Frontal cortex (tissue), 4 donors: ENCODE measurements at places on chromosomes 7 and 10.

GRCh38 chr7:36348256-36348655, 41.4 kb upstream of the ANLN start:
- no peak for DNase-seq

DNA sequence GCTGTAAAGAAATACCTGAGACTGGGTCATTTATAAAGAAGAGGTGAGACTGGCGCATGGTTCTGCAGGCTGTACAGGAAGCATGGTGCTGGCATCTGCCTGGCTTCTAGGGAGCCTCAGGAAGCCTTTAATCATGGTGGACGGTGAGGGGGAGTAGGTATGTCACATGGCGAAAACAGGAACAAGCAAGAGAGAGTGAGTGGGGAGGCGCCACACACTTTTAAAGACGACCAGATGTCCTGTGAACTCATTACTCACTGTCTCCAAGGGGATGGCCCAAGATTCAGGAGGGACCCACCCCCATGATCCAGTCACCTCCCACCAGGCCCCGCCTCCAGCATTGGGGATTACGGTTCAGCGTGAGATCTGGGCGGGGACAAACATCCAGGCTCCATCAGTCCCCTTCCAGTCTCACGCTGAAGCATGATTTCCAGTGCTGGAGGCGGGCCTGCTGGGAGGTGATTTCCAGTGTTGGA, 3.2 kb downstream of the ZNF316 start:
- DNase-seq = no peak

DNA sequence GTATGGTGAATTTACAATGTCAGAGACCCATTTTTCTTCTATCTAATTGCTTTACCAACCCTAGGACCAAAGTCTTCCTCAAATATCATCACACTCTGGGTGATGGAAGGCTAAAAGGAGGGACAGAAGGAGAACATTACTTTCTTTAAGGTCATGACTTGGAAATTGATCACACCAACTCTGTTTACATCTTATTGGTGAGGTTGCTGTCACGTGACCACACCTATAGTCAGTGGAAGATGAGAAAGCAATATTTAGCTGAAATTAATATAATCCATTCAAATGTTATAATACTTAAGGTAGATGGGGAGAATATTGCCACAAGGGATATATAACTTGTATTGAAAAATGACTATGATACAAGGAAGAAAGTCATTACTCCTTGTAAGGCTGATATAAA, 183.6 kb upstream of the SMIM30 start:
- no peak for DNase-seq

GRCh38 chr10:73088304-73088703, 8.4 kb downstream of the P4HA1 start:
- no peak for DNase-seq

- no peak for DNase-seq
Observed at GRCh38 chr7:22385326-22385725, 28.4 kb upstream of the RAPGEF5 start.

DNA sequence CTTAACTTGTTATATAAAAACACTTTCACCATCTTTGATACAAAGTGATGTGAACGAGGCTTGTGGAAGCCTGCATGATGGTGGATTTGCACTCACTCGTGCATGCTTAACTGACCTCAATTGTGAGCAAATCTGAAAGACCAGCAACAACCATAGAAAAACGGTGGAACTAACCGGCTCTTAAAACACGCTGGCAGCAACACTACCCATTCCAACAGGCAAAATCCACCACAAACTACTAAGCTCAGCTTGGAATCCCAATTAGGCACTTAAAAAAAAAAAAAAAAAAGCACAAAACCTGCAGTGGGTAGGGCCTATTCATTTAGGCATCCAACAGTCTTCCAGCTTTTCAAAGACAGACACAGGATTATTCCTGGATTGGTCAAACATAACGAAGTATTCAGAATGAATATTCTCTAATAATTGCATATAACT, 1.8 kb downstream of the GDI2 start:
- DNase-seq = no peak

GRCh38 chr7:15016766-15017165, 114.2 kb upstream of the DGKB start:
- no peak for DNase-seq

GRCh38 chr10:78510566-78511323, 477.1 kb downstream of the RPS24 start:
- no peak for DNase-seq

DNA sequence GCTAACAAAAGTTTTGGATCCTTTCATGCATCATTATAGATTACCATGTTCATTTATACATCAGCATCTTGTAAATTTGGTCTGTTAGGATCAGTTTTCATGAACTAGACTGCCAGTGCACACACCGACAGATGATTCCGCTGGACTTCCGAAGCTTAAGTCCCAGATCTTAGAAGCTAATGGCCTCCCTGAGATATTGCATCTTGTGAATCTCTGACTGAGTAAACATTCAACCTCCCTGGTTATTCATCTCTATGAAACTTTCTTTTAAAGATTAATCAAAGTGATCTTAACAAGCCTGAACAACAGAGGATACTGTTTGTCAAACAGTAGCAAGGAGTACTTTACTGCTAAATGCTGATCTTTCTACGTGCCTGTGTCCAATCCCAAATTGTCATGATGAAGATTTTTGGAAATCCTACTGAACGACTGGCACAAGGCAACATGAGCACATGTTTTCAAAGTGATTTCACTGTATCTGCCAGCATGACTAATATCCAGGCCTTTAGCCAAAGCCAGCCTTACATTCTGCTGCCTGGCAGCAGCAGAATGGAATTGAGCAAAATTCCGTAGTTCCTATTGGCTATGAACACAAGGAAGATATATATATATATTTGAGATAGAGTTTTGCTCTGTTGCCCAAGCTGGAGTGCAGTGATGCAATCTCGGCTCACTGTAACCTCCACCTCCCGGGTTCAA, 91.3 kb upstream of the ANK3 start:
- DNase-seq = no peak

DNA sequence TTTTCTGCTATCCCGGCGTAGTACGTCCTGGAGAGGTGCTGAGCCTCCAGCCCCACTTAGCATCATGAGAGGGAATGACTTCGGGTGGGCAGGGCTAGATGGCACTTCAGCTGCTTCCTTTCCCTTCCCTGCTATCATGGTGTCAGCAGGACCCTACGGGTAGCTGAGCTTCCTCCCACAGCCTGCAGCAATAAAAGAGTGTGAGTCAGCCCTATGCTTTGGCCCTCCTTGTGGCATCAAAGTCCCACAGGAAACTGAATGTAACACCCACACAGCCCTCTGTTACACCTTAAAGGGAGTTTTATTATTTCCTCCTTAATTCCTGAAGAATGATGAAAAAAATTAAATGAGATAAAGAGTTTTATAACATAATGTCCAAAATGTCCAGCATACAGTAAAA, 458.1 kb downstream of the RPS24 start:
- DNase-seq = no peak

DNA sequence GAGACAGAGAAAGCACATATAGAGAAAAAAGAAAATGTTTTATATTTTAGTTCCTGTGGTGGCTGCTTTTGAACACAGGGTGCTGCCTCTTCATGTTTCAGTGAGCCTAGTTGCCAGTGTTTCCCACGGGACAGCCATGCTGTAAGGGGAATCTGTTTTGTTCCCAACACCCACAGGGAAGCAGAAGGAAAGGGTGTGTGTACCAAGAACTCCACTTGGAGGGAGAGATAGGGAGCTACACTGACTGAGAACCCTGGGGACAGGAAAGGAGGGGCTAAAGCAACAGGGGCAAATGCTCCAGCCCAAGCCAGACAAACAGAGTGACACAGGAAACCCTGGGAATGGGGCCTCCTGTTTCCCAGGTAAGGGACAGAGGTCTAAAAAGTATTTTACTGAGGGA, 40.2 kb downstream of the FRMPD2 start:
- no peak for DNase-seq

DNA sequence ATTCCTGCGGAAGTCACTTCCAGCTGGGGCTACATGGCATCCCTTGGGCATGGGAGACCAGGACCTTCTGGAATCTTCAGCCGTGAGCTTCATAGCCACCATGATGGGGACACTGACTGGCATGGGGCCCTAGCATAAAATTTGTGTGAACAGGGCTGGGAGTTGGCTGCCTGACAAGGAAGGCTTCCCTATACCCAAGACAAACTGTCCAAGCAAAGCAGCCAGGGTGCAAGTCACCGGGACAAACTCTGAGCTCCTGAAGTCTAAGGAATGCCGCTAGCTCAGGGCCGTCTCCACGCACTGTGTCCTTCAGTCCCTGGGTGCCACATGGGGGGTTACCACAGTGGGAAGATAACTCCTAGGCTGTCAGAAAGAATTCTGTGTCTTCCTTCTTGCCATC, 627.4 kb downstream of the CALN1 start:
- DNase-seq = no peak

DNA sequence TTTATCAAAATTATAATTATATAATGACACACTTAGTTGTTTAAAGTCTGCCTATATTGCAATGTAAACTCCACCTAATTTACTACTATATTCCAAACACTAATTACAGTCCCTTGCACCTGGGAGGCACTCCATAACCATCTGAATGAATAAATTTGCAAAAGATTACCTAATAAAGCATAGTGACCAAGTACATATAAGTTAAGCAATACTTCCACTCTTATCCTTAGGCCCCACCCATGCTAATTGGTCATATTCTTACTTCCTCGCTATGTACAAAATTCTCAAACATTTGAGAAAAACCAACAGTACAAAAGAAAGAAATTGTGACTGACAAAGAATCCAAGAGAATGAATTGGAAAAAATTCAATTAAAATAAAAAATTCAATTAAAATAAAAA, 65.3 kb downstream of the ZFAND4 start:
- DNase-seq = no peak

- DNase-seq = no peak
Observed at GRCh38 chr7:81743665-81744064, 26.2 kb downstream of the HGF start.

GRCh38 chr7:133365917-133366316, 113.0 kb downstream of the EXOC4 start:
- no peak for DNase-seq

DNA sequence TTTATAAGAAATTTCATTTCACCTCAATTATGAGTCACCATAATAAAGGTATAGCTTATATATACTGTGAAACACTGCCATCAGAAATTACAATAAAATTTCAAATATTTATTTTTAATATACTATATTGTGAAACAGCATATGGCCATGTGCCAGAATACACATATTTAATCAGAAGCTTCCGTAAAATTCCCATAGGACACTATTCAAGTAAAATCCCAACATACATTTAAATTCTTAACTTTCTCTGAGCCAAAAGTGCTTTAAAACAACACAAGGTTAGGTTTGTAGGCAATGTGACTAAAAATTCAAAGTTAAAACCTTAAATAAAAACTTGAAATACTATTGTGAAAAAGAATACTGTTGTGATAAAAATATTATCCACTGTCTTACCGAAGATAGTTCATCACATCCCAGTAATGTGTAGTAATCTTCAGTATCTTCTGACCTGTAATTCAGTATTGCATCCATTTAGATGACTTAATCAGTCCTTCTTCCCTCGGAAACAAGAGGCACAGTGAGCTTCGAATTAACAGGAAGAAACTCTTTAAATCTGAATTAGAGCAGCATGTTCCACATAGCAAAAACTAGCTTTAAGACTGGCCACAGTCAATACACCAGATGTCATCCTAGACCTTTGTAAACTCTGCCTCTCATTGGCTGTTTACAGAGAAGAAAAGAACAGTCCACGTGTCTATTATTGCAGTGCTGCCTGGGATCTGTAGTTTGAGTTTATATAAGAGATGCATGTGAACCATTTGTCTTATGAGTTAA, at the start of gene DNAJC12:
Gene DNAJC12 (minus strand): TSS at position 648 of the 774 bp plus-strand sequence. CDS start 177 bp downstream, at position 471.
- DNase-seq = peak; percentile 18

DNA sequence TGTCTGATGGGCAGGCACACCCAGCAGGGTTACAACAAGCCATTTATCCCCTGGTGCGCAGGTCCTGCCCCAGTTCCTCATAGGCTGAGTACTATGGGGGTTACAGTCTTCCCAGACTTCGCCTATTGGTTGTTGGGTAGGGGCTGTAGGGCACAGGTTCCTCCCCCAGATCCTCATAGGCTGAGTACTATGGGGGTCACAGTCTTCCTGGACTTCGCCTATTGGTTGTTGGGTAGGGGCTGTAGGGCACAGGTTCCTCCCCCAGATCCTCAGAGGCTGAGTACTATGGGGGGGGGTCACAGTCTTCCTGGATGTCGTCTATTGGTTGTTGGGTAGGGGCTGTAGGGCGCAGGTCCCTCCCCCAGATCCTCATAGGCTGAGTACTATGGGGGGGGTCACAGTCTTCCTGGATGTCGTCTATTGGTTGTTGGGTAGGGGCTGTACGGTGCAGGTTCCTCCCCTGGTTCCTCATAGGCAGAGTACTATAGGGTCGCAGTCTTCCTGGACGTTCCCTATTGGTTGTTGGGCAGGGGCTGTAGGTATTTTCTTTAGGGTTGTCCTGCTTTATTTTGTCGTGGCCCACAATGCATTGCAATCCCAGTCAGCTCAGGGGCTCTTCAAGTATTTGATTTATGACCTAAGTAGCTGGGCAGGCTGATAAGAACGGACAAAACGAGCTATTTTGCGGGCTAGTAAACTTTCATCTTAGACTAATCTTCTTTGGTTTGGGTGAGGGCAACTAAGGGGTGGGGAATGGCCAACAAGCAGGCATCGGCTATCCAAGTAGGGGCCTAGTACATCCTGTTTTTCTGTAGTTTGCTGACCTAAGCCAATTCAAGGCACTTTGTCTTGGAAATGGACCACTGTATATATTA, 3.4 kb downstream of the LRRC27 start:
- DNase-seq = no peak

DNA sequence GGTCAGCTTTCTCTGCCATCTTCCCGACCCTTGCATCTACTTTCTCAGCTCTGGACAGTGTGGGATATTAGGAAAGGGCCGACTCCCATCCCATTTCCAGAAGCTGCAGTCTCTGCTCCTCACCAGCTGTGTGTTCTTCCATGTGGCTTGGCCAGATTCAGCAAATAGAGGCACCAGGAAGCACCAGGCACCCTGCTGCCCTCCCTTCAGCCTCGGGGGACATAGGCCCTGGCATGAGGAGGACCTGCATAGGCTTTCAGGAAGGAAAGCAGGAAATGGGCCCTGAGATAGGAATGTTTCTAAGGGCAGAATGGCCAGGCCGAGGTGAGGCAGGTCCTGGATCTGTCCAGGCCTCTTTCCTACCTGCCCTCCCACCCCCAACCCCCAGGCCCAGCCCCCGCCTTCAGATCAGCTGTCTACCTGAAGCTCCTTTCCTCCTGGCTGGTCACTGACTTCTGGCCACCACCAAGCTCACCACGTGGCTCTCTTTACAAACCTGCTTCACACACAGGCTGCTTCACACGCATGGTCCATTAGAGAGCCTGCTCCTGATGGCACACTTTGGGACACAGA, 27.5 kb upstream of the PURB start:
- no peak for DNase-seq

DNA sequence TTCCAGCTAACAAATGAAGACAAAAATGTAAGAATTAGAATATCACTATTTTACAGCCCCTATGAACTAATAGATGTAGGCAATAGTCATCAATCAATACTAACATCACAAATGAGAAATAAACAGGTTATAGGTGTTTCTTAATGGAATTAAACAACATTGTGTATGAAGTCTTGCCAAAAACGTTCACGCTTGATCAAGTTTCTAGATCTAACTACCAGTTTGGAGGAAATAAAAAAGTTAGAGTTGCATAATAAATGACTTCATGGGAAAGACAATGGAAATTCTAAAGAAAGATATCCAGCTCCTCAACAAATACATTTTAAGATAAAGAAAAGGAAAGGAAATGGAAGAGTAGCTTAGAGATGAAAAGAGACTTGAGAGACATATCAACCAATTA, 19.7 kb downstream of the TAC1 start:
- DNase-seq = no peak
